ENCODE measurements at places on chromosomes 3 and 15. TPM values are rescaled to one million over a fixed set of nuclear protein-coding genes. Genes with fewer than 3 reads are reported as not detected.

Gene C2CD4A
- total RNA-seq: not detected

Gene NR2E3
- 0.19 TPM for total RNA-seq

Gene ILDR1
- total RNA-seq: 0.10 TPM

Gene IL16
- 12.1 TPM for total RNA-seq

Gene MPI
- 26.5 TPM for total RNA-seq

Gene RCCD1
- 7.4 TPM for total RNA-seq

Gene AADACL2
- 0.10 TPM for total RNA-seq

Gene PLD1
- total RNA-seq: 30.9 TPM

Gene RARRES1
- 424 TPM for total RNA-seq

Gene PIK3CB
- total RNA-seq: 21.1 TPM

Gene NLGN1
- total RNA-seq: 14.5 TPM

Gene CELF6
- total RNA-seq: 0.76 TPM

Gene IREB2
- 43.1 TPM for total RNA-seq

Gene A4GNT
- not detected for total RNA-seq

Gene CYP8B1
- total RNA-seq: 0.14 TPM

Gene SCN11A
- 0.28 TPM for total RNA-seq

Gene TSEN2
- total RNA-seq: 13.8 TPM

Gene GHSR
- not detected for total RNA-seq
